Glomerular endothelial cell (primary cell): ENCODE measurements at places on chromosomes 2 and 18. TPM values are rescaled to one million over a fixed set of nuclear protein-coding genes. Genes with fewer than 3 reads are reported as not detected.

- DNase-seq: no peak
Observed at GRCh38 chr2:14560716-14561115, 71.8 kb upstream of the LRATD1 start.

DNA sequence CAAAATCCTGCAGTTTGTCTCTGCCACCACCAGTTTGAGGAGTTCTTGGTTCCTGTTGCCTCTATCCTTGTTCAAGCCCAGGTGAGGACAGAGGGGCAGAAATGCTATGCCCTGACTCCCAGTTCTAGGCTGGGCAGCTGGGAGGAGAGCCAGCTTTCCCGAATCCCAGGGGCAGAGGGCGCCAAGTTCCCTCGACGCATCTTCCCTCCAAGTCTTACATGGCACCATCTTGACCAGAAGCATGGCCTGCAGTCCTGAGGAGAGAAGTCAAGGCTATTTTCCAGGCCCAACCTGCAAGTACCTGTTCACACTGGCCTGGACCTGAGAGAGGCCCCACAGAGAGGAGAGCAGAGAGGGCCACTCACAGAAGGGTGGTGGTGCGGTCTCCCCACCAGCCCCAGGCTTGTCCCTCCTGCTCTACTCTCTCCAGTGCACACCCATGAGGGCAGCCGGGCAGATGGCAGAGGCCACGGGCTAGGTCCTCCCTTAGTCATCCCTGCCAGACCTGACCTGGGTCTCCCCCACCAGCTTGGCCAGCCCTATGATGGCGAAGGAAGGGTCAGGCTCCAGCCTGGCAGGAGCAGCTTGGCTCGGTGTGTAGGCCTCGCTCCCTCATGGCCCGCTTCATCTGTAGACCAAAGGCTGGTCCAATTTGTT, 115.7 kb upstream of the MSTN start:
- no peak for DNase-seq

DNA sequence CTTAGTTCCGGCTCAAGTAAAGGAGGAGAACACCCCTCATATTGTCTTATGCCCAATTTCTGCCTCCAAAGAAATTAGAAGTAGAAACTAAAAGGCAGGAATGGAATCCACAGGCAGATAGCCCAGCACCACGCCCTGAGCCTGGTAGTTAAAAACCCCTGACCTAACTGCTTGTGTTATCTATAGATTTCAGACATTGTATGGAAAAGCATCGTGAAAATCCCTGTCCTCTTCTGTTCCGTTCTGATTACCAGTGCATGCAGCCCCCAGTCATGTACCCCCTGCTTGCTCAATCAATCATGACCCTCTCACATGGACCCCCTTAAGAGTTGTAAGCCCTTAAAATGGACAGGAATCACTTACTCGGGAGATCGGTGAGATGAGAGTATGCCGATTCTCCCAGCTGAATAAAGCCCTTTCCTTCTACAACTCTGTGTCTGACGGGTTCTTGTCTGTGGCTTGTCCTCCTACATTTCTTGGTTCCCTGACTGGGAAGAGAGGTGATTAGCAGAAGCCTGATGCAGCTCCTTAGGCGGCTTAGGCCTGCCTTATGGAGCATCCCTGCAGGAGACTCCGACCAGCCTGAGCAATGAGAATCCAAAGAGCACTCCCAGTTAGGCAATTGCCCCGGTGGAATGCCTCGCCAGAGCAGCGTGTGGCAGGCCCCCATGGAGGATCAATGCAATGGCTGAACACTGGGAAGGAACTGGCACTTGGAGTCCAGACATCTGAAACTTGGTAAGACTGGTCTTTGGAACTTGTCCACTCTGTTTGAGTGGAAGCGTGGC, 362.6 kb upstream of the TCF4 start:
- no peak for DNase-seq

DNA sequence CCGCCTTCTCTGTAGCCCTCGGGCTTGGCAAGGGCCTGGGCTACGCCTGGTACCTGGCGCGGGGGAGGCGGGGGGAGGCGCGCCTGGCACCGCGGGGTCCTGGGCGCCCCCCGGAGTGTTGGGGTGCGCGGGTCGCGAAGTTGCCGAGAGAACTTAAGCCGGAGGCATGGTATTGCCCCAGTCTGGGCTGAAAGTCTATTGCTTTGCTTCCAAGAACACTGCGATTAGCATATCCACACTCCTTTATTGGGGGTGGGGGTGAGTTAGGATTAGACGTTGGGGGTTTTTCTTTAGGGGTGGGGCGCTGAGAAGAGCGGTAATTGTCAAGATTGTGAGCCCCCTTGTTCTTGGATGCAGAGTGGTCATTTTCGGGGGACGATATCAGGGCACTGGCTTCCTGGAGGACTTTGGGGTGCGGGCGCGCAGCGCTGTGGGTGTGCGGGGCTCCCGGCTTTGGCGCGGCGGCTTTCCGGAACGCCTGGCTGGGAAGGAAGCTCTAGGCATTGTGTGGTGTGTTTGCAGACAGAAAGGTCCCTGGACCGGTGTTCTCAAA, 798 bp downstream of the TANC1 start:
- DNase-seq: no peak

Gene LRRTM1
- not detected in 2 replicates for total RNA-seq

- no peak for DNase-seq
Observed at GRCh38 chr18:24674200-24674599, 213.8 kb downstream of the HRH4 start.

DNA sequence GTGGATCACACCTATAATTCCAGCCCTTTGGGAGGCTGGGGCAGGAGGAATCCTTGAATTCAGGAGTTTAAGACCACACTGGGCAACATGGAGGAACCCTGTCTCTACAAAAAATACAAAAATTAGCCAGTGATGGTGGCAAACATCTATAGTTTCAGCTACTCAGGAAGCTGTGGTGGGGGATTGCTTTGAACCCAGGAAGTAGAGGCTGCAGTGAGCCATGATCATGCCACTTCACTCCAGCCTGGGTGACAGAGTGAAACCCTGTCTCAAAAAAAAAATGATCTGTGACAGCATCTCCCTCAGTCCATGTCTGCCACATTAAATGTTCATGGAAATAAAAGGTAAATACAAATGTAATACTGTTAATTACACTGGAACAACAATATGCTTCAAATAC, 121.4 kb upstream of the COL5A2 start:
- no peak for DNase-seq

Gene LOXL3
- 1.1 and 2.7 TPM in 2 replicates for total RNA-seq

- no peak for DNase-seq
Observed at GRCh38 chr2:82165377-82165776, 1860.8 kb upstream of the LRRTM1 start.

GRCh38 chr18:44679914-44680272, 795 bp upstream of the SETBP1 start:
- DNase-seq: no peak

GRCh38 chr2:234427081-234428061, 69.5 kb downstream of the ARL4C start:
- DNase-seq: no peak

DNA sequence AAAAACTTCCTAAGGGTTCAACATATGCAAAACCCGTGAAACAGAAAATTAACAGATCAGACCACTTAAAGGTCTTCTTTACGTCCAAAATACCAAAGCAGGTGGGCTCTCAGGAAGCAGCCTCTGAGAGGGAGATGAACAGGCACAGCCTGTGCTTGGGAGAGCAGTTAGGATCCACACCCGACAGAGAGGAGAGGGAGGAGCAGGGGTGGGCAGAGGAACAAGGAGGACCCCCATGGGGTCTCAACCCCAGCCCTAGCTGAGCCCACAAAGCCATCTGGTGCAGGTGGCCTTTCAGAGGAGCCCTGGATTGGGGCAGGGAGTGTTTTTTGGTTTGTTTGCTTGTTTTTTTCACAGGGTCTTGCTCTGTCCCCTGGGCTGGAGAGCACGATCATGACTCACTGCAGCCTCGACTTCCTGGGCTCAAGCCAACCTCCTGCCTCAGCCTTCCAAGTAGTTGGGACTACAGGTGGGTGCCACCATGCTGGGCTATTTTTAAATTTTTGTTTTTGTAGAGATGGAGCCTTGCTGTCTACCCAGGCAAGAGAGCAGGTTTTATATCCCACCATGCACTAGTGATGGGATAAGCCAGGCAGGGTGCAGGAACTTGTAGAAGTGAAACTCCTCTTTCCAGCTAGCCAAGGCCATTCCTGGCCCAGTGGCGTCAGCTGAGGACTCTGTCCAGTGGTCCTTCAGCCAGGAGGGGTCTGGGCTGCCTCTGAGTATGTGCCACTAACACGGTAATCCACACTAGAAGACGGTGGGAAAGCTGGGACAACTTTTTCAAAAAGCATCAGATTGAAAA, 154.1 kb upstream of the HDAC4 start:
- no peak for DNase-seq
